ENCODE measurements at places on chromosomes 6 and 20. TPM values are rescaled to one million over a fixed set of nuclear protein-coding genes. Genes with fewer than 3 reads are reported as not detected.

DNA sequence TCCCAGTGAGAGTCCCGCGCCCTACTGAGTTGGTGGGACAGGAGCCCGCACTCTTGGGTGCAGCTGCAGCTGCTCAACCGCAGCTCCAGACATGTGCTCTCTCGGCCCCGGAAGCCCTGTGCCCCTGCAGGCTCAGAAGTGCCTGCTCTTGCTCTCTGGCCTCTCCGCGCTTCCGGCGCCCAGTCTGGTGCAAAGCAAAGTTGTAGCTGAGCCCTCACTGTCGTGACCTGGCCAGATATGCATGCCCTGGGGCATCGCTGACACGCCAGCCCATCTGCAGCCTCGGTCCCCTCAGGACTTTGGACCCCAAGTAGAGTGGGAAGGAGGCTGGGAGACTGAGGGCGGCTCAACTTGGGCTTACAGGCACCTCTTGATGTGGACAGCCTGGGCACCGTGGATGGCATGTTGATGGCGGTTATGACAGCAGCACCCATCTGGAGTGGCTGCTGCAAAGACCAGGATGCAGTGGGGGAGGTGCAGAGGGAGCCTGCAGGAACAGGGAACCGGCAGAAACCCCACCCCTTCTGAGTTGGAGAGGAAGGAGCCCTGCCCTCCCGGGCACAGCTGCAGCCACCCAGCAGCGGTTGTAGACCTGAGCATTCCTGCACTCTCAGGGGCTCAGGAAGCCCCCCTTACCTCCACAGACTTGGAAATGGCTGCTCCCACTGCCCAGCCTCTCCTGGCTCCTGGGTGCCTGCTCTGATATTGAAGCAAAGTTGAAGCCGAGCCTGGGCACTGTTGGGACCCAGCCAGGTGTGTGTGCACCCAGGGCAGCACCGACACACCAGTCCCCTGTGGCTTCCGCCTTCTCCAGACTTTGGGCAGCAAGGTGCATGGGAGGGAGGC lies 462.6 kb downstream of the TBC1D32 start:
- no peak for DNase-seq

GRCh38 chr20:38363004-38363747 lies 16.9 kb downstream of the LBP start:
- no peak for DNase-seq

- DNase-seq: peak; percentile 29
Measured at GRCh38 chr6:43665376-43665775, 20.5 kb downstream of the RSPH9 start.

DNA sequence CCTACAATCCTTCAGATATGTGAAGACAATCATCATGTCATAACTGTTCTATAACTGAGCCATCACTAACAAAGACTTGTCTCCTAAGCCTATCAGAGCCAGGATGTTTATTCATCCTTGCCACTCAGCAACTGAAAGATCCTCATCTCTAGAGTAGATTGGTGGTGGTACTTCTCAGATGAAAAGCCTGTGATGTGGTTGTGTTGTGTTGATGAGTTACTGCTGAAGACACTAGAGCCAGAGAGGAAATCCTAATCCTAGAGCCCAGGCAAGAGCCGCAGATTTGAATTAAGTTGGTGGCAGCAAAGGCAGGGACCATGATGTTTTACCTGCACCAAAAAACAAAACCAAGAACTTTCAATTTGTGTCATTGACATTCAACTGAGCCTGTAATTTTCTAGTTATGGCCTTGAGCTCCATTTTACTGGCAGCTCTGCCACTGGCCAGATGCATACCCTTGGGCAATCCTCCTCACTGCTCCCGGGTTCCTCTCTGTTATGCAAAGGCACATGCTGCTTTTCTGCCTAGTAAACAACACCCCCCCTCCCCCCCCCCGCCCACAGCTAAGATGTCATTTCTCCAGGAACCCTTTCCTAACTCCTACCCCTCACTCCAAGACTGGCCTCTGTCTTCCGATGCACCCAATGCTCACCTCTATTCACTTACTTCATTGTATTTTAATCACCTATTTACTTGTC lies 50.2 kb upstream of the REV3L start:
- DNase-seq: no peak

- no peak for DNase-seq
Measured at GRCh38 chr6:93307505-93308409, 111.6 kb downstream of the EPHA7 start.

GRCh38 chr6:16712931-16713484 lies 48.3 kb downstream of the ATXN1 start:
- DNase-seq: peak; percentile 95

The C20orf96 gene
- 9.8 TPM for polyA plus RNA-seq

Measured in IMR-90 (cell line).